ENCODE measurements at places on chromosomes 3 and 15.

DNA sequence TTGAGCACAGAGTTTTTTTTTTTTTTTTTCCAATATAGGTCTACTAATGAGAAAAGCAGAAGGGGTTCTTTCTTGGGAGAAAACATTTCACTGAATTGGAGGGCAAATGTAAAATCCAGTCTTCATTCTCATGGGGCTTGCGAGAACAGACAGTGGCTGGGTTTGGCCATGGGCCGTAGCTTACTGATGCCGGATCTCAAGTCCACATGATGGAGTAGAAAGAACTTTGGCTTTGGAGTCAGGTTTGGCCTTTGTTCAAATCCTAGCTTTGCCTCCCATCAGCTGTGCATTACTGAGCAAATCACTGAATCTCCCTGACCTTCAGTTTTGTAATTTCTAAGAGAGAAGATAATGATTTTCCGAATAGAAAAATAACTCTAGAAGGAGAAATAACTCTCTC lies 59.7 kb downstream of the LMCD1 start:
- DNase-seq, result no peak

GRCh38 chr3:100725935-100726513 lies 16.7 kb downstream of the TFG start:
- DNase-seq, result no peak

DNA sequence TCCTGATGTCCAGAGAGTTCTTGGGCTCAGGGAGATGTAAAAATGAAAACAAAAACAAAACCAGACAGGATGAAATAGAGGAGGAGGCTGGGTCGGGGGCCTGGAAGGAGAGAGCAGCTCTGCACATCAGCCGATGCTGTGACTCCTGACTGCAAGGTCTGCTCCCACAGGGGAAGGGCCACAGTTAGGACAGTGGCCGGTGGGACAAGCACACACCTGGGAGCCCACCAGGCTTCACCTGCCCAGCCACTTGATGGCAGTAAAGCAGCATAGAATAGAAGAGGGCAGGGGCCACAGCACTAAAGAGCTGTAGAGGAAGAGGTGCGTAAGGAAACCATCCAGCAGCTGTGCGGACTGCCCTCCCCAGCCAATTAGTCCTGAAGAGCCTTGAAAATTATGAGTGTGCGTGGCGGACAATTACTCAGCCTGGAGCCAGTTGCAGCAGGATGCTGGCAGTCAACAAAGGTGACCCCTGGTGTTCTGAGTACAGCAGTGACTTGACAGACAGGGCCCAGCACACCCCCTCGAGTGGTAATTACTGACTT lies 29.8 kb downstream of the ALS2CL start:
- DNase-seq, result no peak

DNA sequence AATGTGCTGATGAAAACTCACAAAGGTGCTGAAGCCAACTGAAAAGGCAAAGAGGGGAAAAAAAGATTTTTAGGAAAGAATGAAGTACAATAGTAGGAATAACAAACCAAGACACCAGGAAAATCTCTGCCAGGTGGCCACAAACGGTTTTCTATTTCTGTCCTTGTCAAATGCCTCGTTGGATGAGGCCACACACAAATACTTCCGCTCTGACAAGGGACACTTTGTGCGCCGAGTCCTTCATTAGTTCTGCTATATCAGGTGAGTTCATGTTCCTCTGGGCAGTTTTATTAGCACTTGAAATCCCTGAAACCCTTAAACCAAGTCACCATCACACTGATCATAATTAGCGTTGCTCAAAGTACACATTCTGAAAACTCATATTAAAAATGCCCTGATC lies 373.1 kb downstream of the VPS13C start:
- DNase-seq, result no peak

- no peak for DNase-seq
These were observed 7.1 kb downstream of the FSTL1 start for GRCh38 chr3:120443626-120444123.

- DNase-seq, result no peak
These were observed 11.9 kb downstream of the NOX5 start for GRCh38 chr15:69026355-69026754.

DNA sequence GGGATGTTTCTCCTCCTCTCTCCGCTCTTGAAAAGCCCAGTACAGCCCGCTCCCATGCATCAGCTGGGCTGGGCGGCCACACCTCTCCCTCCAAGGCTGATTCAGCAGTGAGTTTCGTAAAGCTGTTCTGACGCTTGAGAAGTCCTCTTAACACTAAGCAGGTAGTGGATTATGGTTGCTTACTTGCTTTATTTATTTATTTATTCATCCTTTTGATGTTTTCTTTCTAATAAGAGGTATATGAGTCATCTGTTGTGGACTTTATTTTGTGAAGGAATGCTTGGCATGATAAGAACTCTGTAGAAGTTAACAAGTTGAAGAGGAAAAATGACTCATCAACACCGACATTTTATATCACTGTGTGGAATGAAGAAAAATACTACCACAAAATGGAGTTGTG lies 285.0 kb downstream of the SQOR start:
- no peak for DNase-seq

DNA sequence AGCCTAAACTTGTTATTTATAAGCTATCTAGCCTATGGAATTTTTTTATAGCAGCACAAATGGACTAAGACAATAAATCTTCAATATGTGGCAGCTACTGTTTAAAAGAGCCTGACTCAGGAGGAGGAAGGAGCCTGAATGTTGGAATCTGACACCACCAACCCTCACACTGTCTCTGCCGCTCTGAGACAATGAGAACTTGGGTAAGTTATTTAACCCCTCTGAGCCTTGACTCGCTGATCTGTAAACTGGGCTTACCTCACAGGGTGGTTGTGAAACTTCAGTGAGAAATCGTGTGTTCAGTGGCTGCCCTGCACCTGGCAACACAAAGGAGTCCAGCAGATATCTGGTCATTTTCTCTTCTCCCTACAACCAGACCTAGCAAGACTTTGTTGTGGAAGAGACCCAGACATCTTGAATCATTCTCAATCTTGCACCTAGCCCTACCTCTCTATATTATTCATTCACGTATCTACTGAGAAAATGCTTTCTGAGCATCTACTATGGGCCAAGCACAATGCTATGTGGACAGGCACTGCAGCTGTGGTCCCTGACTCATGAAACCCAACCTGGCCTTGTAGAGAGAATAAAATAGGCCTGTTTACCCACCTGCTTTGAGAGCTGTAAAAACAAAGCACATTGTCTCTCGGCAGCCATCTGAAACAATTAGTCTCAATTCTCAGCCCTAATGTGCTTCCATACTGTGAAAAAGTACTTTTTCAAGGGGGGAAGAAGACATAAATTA lies 81.9 kb upstream of the SLC25A36 start:
- no peak for DNase-seq

DNA sequence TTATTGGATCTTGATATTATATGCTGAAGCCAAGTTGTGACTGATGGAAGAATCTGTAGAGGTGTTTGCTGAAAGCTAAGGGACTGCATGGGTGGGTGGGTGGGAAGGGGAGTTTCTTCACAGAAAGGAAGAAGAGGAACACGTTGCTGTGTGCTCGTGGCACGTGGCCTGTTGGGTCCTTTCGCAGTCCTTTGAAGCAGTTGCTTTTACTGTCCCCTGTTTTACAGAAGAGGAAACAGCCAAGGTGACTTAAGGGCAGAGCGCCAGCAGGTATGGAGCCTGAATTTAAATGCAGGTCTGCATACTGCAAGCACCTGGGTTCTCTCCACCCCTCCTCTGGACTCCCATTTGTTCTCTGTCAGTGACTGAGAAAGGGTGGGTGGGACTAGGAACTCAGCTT lies 59.4 kb upstream of the PRR23C start:
- DNase-seq, result no peak

Measured in cortex of kidney (tissue), 1 donor.